ENCODE measurements at places on chromosomes 4 and X. TPM values are rescaled to one million over a fixed set of nuclear protein-coding genes. Genes with fewer than 3 reads are reported as not detected.

Gene FAM199X
- total RNA-seq, result 18.5 TPM

Gene GRIA3
- total RNA-seq, result 9.2 TPM

Gene UGT2B15
- 2.0 TPM for total RNA-seq

Gene HS3ST1
- total RNA-seq, result 2.5 TPM

Gene PPARGC1A
- total RNA-seq, result 93.3 TPM

Gene NOX1
- total RNA-seq, result 0.70 TPM

Gene PCDH19
- total RNA-seq, result 122 TPM

Gene NPNT
- 23.2 TPM for total RNA-seq

Gene COL4A6
- total RNA-seq, result 20.8 TPM

Gene WDFY3
- total RNA-seq, result 76.4 TPM

Gene CT45A5
- total RNA-seq, result not detected

Gene CYBB
- total RNA-seq, result 0.17 TPM

Gene ZNF630
- total RNA-seq, result 3.6 TPM

Gene COL4A5
- 167 TPM for total RNA-seq

Gene ESX1
- not detected for total RNA-seq

Gene TEC
- 1.8 TPM for total RNA-seq

Data from type B pancreatic cell (in vitro differentiated cells).